ENCODE measurements at places on chromosomes 5 and 9. TPM values are rescaled to one million over a fixed set of nuclear protein-coding genes. Genes with fewer than 3 reads are reported as not detected.

Gene TRPM3
- not detected for total RNA-seq

Gene CBY3
- total RNA-seq: not detected

DNA sequence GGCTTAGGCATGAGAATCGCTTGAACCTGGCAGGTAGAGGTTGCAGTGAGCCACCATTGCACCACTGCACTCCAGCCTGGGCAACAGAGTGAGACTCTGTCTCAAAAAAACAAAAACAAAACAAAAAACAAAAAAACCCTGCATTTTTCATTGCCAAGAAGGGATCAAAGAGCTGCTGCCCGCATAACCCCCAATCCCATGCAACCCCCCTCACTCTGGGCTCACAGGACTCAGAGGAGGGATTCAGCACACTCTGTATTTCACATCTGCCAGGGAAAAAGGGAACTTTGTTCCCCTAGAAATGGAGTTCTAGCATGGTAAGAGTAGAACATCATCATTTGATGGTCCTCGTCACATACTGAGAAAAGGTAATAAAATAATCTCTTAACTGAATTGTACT lies 153.9 kb upstream of the GNA14 start:
- DNase-seq: no peak

GRCh38 chr5:153987301-153987700 lies 51.4 kb downstream of the FAM114A2 start:
- DNase-seq: no peak

GRCh38 chr5:135690466-135690865 lies 111.7 kb upstream of the CXCL14 start:
- no peak for DNase-seq

Measured in HFFc6 (cell line).